Cardiac fibroblast (primary cell): ENCODE measurements at places on chromosomes 3 and 15.

DNA sequence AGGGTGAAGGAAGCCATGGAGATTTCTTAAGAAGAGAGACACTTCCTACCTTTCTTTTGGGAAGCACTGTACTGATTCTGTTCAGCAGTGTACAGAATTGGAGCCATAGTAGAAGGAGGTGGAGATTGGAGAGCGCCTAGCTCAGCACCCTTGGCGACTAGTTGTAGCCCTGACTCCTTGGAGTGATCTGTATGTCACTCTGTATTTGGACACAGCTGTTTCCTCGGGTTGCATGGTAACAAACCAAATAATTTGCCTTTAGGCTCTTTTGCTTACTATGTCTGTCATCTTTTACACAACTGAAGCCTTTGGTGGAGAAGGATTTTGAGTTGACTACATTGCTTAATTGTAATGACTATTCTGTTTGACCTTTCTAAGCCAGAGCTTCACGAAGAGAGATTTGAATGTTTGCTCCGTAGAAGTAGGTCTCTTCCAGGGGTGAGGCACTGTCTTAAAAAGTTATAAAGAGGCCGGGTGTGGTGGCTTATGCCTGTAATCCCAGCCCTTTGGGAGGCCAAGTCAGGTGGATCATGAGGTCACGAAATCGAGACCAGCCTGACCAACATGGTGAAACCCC, 77.1 kb downstream of the AKAP13 start:
- no peak for DNase-seq

DNA sequence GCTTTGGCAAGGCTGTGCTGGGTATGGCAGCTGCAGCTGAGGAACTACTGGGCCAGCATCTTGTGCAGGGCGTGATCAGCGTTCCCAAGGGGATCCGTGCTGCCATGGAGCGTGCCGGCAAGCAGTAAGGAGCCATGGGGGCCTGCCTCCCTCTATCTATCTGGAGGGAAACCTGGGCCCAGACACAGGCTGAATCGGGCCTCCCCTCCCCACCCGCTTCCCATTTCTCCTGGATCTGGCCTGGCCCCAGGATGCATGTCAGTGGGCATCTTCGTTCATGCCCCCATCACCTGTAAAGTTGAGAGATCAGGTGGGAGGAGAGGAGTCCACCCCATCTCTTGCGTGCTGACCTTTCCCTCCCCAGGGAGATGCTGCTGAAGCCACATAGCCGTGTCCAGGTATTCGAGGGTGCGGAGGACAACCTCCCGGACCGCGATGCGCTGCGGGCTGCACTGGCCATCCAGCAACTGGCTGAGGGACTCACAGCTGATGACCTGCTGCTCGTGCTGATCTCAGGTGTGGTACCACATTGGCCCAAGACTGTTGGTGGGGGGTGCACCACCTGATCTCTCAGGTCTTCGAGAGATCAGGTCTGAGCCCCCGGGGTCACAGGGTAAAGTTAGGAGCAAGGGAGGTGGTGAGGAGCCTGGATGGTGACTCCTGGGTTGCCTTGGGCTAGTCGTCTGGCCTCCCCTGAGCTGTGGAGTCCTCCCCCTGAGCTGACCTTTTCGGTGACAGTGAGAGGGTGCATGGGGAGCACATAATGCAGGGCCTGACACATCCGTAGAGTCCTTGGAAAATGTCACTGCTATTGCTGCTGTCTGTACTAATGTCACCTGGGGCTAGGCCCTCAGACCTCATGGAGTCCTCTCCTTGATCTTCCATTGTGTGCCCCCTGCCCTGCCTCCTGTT, 3.2 kb downstream of the GLYCTK start:
- no peak for DNase-seq

GRCh38 chr3:4008205-4008604, 209.0 kb downstream of the LRRN1 start:
- no peak for DNase-seq

DNA sequence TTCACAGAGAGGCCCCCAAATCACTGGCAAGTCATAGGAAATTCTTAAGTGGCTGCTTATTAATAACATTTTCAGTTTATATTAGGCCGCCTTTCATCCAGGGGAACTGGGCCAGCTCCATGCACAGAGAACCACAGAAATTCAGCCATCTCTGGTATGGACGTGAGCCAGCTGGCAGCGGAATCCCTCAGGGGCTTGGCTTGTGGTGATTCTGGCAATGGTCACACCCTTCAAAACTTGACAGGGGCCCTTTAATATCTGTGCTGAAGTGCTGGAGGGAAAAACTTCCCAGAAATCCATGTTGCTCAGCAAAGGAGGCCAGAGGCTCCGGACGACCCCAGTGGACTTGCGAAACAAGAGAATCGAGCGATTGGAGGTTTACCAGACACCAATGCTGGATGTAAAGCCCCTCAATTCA, 11.3 kb downstream of the PRICKLE2 start:
- DNase-seq = peak; percentile 78

- DNase-seq = peak; percentile 70
Observed at GRCh38 chr3:31196881-31197364, 302.5 kb upstream of the GADL1 start.

DNA sequence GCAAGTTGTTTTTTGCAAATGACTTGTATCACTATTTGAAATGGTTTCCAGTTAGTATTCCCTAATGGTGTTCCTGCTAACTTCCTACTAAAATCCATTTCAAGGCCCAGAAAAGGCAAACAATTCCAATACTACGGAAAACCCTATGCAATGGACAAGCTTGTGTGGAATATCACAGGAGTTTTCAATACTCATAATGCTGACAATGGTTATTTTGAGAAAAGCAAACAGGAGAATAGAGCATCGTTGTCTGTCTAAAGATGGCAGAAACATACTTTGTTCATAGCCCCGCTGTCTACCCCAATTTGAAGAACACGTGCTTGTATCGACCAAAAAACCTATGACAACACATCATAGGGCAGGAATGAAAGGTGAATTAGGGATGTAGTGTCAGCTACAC, 327.9 kb downstream of the CHST2 start:
- no peak for DNase-seq

GRCh38 chr15:58852347-58852746, 81.1 kb downstream of the SLTM start:
- no peak for DNase-seq
